ENCODE measurements at places on chromosomes 6 and 20.
A peak's percentile ranks its signal among the peaks of the same experiment; 100 is the strongest.

- no peak for DNase-seq
These were observed 157.3 kb downstream of the BACH2 start for GRCh38 chr6:90139272-90139817.

DNA sequence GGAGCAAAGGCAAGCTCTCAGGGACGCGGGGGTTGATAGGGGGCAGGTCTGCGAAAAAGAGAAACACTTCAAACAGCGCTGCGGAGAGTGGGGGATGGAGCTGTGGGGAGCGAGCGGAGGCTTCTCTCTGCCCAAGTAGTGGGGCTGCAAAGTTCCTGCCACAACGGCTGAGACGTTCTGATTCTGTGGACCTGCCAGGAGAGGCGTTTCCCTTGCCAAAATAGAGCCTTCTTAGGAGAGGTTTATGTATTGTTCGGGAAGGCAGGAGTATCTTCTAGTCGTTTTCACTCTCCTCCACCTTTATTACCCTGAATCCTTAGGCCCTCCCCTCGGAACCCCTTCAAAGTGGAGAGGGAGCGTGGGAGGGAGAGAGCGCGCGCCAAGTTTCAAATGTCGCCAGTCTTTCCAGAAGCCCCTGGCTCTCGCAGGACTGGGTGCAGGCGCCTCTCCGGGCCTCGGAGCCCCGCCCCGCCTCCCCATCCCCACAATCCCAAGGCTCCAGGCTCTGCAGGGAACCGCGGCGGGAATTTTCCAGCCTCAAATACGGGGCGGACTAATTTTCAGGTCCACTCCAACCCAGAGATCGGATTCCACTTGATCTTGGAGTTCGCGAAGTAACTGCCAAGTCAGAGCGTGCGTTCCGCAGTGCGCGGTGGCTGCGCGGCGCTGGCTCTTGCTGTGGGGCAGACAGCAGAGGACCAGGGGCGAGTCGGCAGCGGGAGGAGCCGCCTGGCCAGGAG is 10.0 kb upstream of the POU3F2 start:
- DNase-seq: no peak

- no peak for DNase-seq
These were observed 3.5 kb upstream of the LAMP5 start for GRCh38 chr20:9510911-9511310.

DNA sequence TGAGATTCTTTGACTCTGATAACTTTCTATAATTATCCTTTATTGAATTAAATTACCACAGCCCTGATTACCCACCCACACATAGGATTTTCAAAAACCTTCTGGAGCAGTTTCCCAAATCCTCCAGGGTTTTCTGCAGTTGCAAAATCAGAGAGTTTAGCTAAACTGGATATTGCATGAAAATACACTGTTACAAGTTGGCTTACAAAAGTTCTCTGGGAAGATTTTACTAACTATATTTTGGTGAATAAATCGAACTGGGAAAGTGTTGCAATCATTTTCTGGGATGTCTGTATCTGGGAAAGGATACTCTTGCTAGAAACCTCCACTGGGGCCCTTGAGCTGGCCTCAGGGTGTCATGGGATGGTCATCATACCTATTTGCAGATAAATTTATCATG is 97.6 kb upstream of the STMND1 start:
- DNase-seq: no peak

GRCh38 chr6:19759117-19759880 is 77.9 kb upstream of the ID4 start:
- DNase-seq: no peak

GRCh38 chr6:27091661-27092315 is 155.7 kb upstream of the PRSS16 start:
- peak; percentile 29 for DNase-seq

DNA sequence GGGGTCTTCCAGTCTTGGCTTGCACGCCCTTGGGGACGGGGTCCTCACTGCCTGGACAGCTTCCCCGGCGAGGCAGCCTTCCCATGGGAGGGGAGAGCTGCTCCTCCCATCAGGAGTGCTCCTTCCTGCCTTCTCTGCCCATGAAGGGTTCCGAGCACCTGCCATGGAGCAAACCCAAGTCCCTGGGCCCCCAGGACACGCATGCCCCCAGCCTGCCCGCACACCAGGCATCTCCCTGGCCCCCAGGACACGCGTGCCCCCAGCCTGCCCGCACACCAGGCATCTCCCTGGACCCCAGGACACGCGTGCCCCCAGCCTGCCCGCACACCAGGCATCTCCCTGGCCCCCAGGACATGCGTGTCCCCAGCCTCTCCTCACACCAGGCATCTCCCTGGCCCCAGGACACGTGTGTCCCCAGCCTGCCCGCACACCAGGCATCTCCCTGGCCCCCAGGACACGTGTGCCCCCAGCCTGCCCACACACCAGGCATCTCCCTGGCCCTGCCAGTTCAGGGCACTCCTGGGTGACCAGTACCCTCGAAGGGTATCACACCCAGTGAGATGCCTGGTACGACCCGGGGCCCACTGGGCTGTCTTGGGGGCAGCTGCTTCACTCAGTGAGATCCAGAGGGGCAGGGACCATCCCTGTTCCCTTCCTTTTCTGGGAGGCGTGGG is 21.7 kb downstream of the COL20A1 start:
- no peak for DNase-seq

DNA sequence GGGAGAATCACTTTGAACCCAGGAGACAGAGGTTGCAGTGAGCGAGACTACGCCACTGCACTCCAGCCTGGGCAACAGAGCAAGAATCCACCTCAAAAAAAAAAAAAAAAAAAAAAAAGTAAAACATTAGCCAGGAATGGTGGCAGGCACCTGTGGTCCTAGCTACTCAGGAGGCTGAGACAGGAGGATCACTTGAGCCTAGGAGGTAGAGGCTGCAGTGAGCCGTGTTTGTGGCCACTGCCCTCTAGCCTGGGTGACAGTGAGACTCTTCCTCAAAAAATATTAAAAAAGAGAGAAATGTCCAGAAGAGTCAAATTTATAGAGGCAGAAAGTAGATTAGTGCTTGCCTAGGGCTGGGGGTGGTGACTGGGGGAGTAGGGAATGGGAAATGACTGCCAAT is 6.8 kb upstream of the PIGU start:
- no peak for DNase-seq

DNA sequence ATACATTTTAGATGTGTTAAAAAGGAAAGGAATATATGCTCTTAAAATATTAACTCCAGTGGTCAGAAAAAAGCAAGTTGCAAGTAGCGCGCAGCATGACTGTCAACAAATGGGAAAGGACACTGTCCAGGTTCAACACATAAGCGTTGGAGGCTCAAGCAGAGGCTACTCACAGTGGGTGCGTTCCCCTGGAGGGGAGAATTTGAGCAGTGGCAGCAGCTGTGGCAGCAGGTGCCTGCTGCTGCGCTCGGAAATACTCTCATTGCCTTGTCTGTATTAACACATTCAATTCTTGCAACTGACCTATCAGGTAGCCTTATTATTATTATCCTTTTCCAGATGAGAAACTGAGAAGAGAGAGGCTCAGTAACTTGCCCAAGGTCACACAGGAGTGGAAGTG is 21.9 kb upstream of the CCN6 start:
- DNase-seq: no peak

DNA sequence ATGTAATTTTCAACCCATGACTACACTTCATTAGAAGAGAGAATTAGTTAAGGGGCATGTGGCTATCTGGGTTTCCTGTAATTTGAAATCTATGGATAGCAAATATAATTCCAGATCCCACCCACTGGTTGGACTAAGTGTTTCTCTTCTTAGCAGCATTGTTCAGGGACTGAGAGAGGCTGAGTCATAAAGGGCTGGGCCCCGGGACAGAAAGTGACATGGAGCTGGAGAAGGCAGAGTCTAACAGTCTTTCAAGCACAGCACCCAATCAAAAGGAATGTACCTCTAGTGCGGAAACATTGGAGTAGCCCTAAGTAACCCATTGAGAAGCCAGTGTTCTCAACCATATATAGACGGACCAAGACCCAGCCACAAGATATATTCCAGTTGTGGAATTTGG is 363.9 kb downstream of the DHX35 start:
- no peak for DNase-seq

DNA sequence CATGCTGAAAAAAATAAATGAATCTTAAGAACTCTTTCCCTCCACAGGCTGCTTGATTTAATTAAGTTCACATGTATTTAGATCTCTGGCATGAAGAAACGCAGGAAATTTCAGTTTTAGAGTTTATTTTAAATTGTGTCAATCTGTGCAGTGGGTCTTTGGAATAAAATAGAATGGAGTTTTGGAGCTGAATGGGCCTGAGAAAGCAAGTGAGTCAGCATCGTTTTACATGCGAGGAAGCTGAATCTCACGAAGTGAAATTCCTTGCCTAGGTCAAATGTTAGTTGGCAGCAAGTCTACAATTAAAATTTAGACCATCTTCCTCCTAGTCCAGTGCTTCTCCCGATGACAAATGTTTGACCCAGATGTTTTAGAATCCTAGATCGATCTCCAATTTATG is 22.4 kb downstream of the MAP7 start:
- DNase-seq: no peak

DNA sequence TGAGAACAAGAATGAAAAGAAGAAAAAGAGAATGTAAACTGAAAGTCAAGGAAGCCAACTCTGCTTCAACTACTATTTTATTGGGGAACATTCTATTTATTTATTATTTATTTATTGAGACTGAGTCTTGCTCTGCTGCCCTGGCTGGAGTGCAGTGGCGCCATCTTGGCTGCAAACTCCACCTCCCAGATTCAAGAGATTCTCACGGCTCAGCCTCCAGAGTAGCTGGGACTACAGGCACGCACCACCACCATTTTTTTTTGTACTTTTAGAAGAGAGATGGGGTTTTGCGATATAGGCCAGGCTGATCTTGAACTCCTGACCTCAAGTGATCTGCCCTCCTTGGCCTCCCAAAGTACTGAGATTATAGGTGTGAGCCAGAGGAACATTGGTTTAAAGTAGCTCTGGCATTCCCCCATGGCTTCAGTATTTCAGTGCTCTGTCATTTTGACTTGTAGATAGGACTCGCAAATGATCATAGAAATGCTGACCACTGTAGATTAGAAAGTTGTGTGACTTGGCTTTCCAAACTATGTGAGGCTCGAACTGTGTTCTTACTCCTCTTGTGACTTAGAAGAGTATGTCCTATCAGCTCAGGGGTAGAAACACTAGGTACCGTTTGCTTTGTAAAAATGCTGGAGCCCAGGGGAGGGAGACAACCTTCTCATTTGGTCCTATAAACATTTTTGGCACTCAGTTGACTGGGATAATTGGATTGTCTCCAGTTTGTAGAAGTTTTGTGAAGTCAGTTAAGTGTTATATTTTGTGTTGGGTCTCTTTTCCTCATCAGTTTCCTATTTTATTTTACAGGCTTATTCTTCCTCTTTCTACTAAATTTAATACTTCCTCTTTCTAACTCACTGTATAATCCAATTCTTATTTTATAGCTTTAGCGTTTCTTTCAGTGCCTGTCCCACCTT is 544.9 kb upstream of the CITED2 start:
- no peak for DNase-seq

DNA sequence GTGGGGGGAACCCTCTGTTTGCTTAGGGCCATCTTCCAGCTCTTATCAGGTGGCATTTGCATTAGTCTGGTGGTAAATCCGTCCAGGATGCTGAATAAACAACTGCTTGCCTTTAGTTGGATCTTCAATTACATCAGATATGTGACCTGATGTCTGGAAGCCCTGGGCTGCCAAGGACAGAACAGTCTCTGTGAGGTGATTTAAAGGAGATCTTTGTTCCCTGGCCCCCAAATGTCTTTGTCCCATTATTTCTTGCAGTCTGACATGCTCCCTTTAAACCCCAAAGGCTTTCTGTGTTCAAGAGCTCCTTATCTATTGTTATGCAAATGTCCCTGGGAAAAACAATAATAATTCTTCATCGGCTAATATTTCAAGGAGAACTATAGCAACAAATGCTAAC is 84.6 kb upstream of the SPTLC3 start:
- no peak for DNase-seq

GRCh38 chr20:32598606-32599005 is 13.5 kb upstream of the NOL4L start:
- DNase-seq: no peak

GRCh38 chr6:43969158-43969981 is 157.9 kb downstream of the MRPL14 start:
- DNase-seq: no peak

GRCh38 chr6:21993841-21994240 is 303.0 kb downstream of the PRL start:
- DNase-seq: no peak

GRCh38 chr6:40634429-40634828 is 47.3 kb upstream of the LRFN2 start:
- no peak for DNase-seq

GRCh38 chr20:1831096-1831495 is 64.1 kb upstream of the SIRPA start:
- no peak for DNase-seq

- DNase-seq: no peak
These were observed 5.6 kb downstream of the NR2E1 start for GRCh38 chr6:108171291-108171917.

DNA sequence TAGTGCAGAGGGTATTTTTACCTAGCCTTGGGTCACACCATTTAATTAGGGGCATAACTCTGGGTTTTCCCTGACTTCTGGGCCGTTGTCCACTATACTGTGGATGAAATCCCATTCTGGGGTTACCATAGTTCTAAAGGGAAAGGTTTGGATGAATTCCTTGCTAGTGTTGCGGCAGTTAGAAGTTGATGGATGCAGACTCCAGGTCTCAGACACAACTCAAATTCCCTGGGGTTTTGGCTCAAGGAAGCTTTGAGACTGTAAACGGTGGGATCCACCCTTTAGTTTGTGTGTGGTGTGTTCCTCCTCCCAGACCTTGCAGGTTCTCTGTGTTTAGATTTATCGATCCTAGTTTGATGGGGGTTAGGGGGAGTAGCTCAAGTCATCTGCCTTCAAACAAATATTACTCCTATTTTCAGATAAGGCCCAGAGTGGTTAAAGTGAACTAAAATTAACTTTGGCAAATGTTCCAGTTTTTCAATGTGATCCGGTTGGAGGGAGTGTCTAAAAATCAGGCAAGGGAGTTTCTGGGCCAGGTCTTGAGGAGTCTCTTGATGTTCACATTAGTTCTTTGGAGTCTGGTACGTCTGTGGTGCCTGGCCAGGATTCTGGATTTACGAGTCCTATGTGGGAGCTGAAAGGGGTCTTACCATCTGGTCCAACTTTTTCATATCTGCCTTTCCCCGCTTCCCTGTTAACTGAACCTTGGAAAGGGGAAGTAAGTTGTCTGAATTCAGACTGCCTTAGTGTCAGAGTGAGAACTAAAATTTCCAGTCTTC is 1.5 kb downstream of the RALY start:
- DNase-seq: no peak

Data from stimulated activated CD8-positive, alpha-beta memory T cell treated with anti-CD3 and anti-CD28 coated beads, Interleukin-7, amount 100 ng/mL, for 24 hours (primary cell).